Left lobe of liver (tissue), 2 donors: ENCODE measurements at places on chromosomes 3 and 15.
A peak's percentile ranks its signal among the peaks of the same experiment; 100 is the strongest.

- DNase-seq = no peak
Observed at GRCh38 chr15:67042551-67043142, 22.8 kb upstream of the SMAD3 start.

- DNase-seq = no peak
Observed at GRCh38 chr3:119582178-119582577, 2.9 kb downstream of the ADPRH start.

DNA sequence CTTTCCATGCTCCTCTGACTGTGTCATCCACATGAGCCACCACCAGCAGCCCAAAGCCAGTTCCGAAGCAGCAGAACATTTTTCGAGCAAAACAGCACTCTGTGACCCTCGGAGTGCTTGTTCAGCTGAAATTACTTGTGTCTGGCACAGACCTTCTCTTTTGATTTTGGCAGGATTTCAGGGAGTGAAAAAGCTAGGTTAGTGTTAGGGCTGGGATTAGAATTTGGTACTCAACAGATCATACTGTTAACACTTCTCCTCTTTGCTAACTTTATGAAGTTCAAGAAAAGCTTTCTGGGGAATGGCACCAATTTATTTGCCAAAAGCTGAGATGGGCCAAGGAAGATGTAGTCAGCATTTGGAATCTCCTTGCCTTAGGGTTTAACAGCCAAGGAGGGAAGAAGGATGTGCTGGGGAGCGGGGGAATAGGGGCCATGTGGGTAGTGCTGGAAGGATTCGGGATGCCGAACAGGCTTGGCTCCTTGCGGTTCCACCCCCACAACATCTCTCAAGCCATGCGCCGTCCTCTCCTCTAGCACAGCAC lies 55.1 kb upstream of the TRA2B start:
- DNase-seq = no peak

DNA sequence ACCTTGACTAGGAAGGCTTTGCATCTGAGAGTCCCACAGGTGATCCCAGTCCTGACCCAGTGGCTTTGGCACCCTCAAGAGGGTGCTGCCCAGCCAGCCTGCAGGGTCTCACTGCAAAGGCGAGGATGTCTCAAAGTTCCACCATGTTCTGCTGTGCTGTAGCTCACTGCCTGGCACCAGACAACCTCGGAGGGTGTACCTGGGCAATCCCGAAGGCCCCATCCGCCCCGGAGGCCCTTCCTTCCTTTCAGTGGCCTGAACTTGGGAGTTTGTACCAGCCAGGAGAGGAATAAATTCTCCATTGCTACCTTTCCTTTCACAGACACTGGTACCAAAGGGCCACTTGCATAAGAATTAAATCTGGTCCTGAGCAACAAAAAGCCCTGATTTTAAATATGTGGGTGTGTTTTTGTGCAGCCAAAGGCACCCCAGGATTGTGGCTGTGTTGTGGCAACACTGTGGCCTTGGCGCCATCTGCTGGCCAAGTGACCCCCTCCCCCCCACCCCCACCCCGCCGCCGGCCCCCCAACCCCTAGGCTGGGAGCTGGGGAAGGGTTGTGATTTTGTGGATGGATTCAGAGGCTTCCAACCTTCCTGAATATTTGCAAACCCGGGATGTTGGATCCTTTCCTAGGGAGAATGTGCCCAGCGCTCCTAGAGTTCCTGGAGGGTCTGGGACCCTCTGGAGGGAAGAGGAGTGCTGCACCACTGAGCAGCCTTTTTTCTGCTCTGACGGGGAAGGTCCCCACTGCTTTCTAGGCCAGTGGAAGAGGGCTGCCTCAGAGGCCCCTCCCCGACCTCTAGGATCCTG lies 9.7 kb upstream of the PTPN23 start:
- DNase-seq = no peak

GRCh38 chr3:16516695-16517481 lies 3.4 kb upstream of the RFTN1 start:
- peak; percentile 55 for DNase-seq

GRCh38 chr15:88252441-88252840 lies 4.1 kb downstream of the NTRK3 start:
- DNase-seq = no peak

DNA sequence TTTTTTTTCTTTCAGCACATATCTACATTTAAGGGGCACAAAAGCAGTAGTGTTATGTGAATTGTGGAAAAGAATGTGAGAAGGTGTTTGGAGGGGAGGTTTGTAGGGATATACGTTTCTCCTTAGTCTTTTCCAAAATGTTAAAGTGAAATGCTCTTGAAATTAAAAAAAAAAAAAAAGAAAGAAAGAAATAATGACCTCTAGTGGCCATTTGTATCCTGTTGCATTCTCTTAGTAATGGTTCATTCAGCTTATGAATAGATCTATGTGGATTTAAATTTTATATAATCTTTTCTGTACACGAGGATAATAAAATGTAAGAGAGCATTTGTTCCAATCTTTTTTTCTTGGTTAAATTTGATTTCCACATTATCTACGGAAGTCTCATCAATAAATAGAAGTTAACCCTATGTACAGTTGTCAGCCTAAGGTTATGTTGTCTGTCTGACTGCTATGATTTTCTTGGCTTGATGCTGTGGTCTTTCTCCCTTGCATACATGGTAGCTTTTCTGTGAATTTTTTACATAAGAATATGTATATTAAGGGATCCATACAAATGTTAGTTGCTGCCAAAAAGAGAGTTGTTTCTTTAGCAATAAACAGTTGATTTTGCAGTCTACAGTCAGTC lies 1.7 kb downstream of the P2RY13 start:
- DNase-seq = no peak
